ENCODE measurements at places on chromosomes 3 and 15. TPM values are rescaled to one million over a fixed set of nuclear protein-coding genes. Genes with fewer than 3 reads are reported as not detected.

- peak; percentile 9 for DNase-seq
Observed at GRCh38 chr3:15768421-15769255, 29.1 kb downstream of the ANKRD28 start.

GRCh38 chr3:36379872-36380220, 458 bp upstream of the STAC start:
- no peak for DNase-seq

DNA sequence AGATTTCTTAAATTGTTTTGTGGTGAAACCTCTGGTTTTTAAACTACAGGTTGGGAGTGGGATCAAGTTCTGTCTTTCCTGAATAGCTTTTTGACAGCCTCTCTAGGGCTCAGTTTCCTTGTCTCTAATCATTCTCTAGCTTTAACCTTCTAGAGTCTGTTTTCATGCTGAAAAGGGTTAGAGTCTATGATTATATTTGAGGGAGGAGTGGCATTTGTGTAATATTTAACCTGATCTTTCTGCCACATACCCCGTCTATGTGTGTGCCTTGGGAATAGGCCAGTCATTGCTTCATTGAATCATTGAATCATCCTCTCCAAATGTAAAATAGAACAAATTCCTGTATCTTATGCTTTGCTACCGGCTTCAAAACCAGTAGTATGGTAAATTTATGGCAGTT, 204.9 kb downstream of the KLHL25 start:
- no peak for DNase-seq

GRCh38 chr15:101192081-101192480, 59.8 kb downstream of the CHSY1 start:
- DNase-seq: no peak

DNA sequence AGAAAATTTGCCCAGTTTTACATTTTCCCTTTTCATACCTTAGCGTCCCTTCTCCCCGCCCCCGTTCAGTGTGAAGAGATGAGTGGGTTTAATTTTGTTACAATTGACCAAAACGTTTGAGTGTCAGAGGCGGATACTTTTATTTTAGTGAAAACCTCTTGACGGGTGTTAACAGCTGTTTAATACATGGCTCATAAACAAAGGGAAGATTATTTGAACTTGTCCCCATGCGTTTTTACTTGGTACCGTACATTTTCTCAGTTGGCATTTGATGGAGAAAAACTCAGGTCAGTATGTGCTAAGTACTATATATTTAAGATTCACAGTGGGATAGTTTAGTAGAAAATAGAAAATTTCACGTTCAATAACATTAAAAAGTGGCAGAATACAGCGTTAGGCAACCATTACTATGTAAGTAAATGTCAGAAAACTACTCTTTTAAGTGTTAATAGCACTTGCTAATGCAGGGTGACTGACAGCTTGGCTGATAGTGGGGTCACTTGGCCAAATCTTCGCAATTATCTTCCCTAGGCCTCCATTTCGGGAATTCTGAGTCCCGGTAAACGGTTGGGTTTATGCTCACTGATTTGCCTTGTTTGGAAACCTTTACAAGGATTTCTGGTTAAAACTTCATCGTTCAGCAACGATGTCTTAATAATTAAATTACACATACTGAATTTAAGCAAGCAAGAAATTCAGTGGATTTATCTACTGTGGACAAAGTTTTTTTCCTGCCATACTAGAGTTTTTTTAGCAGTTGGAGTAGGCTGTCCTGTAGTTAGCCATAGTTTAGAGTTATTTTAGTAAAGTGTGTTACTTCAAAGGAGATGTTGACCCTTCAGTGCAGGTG, 4.8 kb downstream of the CHD2 start:
- no peak for DNase-seq

- DNase-seq: no peak
Observed at GRCh38 chr3:61978460-61979419, 394.6 kb downstream of the FEZF2 start.

GRCh38 chr15:101107625-101108460, 144.0 kb downstream of the CHSY1 start:
- DNase-seq: no peak

- no peak for DNase-seq
Observed at GRCh38 chr3:17874636-17875035, 132.2 kb upstream of the TBC1D5 start.

DNA sequence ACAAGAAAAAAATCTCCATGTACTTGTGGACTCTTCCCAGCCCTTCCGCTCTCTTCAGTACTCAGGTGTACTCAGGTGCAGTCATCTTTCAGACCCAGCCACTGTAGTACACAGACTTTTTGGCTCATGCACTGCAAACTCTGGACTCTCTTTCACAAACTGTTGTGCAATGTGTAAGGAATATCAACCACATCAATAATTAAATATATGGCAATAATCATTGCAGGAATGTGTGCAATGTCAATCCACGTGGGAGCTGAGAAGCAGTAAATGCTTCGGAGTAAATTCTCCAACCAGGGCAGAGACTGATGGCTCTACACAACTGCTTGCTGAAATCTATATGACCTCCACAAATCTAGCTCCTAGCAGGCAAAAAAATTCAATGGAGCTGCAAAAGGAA, 287.3 kb upstream of the COL8A1 start:
- DNase-seq: no peak

- DNase-seq: no peak
Observed at GRCh38 chr3:130514681-130515080, 2.3 kb upstream of the COL6A6 start.

GRCh38 chr3:53704363-53704725, 141.9 kb downstream of the CHDH start:
- no peak for DNase-seq

- DNase-seq: no peak
Observed at GRCh38 chr15:82613747-82614146, 33.4 kb downstream of the CPEB1 start.

DNA sequence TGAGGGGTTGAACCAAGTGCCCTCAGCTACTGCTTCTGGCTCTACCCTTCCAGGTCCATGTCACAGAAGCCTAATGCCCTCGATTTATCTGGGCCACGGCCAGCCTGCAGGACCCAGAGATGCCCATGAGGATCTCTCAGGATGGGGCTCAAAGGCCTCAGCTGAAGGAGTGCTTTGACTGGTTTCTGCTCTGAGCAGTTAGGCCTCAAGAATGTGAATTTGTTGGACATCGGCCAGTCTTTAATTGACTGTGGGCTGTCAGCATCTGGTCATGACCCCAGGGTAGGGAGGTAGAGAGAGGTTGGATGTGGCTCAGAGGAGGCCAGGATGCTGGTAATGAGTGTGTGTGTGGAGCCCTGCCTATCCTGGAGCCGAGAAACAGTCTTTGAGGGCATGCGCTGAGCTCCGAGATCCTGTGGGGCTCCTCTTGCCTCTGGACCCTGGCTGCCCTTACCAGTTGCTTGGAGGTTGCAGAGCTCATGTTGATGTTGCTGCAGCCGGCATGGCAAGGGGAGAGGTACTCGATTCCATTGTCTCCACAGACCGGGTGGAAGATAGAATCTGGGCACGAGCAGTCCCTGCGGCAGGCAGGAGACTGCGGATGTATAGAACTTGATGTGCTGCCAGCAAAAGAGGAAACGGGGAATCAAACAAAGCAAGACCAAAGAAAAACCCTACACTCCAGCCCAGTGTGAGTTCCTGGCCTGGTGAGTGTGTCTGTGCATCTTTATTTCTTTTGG, 49.1 kb upstream of the RAB6B start:
- no peak for DNase-seq

DNA sequence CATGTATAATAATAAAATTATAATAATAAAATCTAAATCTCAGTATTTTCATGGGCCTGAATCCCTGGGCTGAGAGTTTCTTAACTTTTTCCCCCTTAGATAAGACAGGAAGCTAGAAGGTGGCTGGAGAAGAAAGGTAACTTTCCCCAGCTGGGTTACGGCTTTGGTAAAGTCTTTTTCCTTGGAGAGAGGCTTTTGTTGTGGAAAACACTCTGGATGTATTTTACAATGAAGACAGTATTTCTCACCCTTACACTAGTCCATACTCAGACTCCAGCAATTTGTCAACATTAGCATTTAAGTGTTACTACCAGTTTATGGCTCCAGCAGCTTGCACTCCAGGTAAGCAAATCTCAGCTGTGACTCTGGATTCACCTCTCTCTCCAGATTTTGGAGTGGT, 34.9 kb downstream of the APH1B start:
- DNase-seq: no peak

DNA sequence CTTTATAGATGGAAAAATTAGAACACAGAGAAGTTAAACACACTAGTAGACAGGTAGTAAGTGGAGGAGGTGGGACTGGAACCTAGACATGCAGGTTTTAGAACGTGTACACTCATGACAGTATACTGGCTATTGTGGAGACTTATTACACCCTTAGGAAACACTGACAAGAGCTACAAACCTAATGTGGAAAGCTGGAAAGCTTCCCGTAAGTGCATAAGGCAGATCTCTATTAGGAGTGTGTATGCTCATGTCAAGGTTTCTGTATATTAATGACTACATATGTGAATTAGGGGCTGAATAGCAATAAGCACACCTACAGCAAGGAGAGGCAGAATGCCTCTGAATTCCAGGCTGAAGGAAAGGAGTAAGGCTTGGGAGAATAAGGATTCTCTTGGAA, 82.6 kb upstream of the SLC24A5 start:
- no peak for DNase-seq

DNA sequence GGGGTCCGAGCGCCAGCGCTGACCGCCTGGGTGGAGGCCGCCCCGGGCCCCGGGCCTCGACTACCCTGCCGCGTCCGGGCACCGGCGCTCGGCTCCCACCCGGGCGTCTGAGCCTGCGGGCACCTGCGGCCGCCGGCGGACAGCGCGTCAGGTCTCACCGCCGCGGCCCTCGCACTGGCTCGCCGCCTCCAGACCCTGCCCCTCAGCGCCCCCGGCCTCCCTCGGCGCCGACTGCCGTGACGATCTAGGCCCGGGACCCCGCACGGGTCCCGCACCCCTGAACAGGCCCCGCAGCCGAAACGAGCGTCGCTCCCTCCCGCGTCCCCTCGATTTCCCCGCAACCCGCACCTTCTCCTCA, 297 bp downstream of the PRC1 start:
- DNase-seq: no peak

- peak; percentile 29 for DNase-seq
Observed at GRCh38 chr15:83571820-83572707, 81.9 kb upstream of the ADAMTSL3 start.

DNA sequence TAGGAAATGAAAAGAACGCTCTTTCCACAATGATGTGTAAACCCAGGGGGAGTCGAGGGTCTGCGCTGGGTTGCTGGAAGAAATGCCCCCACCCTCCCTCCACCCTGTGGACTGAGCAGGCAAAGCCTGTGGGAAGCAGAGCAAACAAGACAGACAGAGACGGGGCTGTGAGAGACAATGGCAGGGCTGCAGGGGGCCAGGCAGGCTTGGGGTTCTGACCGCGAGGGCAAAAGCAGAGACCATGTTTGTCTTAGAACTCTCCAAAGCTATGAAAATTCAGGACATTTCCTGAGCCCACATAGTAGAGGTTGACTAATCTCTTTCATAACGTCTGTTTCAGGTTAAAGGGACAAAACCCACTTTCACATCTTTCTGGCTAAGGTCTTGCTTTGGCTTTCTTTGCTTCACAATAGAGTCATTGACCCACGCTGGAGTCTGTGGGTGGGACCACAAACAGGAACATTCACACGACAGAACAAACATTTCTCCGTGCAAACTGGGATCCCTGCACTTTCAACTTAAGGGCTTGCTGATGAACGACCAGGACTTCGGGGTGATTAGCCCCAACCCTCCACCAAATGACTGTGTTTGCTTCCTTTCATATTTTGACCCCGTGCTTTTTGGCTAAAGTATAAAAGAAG, 156.0 kb upstream of the TPM1 start:
- DNase-seq: no peak

DNA sequence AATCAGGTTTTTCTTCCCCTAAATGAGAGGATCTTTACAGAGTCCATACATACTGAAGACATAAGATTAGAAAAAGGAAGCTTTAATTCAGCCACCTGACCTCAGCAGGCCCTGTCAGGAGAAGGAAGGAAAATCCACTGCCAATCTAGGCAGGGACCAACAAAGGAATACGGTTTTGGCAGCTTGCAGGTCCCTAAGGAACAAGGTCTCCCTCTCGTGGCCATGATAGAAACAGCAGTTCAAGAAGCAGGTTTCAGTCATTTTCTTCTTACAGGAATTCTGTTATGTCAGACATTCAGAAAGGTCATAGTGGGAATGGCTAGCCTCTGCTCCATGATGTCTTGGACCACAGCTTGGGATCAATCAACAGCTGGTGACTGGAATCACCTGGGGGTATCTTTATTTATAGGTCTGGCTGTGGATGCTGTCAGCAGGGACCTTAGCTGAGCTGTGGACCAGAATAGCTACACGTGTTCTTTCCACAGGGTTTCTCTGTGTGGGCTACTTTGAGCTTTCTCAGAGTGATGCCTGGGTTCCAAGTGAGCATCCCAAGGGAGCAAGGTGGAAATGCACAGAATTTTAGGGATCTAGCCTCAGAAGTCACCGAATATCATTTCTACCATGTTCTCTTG, 9.4 kb upstream of the CMSS1 start:
- peak; percentile 53 for DNase-seq

GRCh38 chr15:101394056-101394630, 95.4 kb downstream of the PCSK6 start:
- DNase-seq: no peak

GRCh38 chr3:21913791-21914190, 162.8 kb upstream of the ZNF385D start:
- DNase-seq: no peak

GRCh38 chr3:108333961-108334360, 37.6 kb downstream of the HHLA2 start:
- DNase-seq: no peak

GRCh38 chr3:68249265-68249664, 594.9 kb upstream of the SUCLG2 start:
- no peak for DNase-seq

- peak; percentile 98 for DNase-seq
Observed at GRCh38 chr3:188947401-188948280, 224.1 kb upstream of the TPRG1 start.

- no peak for DNase-seq
Observed at GRCh38 chr3:40864146-40864782, 335.0 kb upstream of the CTNNB1 start.

GRCh38 chr15:39411102-39411989, 169.5 kb upstream of the THBS1 start:
- DNase-seq: no peak

GRCh38 chr15:55742498-55742926, 440 bp downstream of the PRTG start:
- peak; percentile 71 for DNase-seq

GRCh38 chr15:69578787-69579583, 126.4 kb downstream of the RPLP1 start:
- no peak for DNase-seq

DNA sequence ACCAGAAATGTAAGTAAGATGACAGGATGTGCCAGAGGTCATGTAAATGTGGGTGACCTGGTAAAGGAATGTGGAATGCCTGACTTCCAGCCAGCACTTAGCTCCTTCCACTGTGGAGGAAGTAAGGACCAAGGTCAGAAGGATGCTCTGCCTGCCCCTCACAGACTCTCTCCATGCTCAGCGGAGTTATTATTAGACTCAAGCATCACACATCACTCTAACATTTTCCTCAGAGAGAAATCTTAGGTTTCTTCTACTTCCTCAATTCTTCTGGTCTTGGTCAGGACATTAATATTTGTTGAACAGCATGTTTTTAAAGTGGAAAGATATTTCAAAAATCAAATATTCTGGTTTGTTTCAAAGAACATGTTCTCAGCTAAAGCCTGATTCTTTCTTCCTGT, 231.4 kb upstream of the WNT5A start:
- no peak for DNase-seq

The CADM2 gene
- polyA plus RNA-seq: 0.44 TPM

The OXTR gene
- polyA plus RNA-seq: 1.3 TPM

The PLA2G4D gene
- 0.22 TPM for polyA plus RNA-seq

The ABI3BP gene
- 13.5 TPM for polyA plus RNA-seq

The SPATA16 gene
- polyA plus RNA-seq: not detected

The EAF2 gene
- 7.9 TPM for polyA plus RNA-seq

The MORC1 gene
- 0.64 TPM for polyA plus RNA-seq

The PPP1R14D gene
- 0.50 TPM for polyA plus RNA-seq

The CLRN1 gene
- polyA plus RNA-seq: not detected

The EPHB1 gene
- 5.2 TPM for polyA plus RNA-seq
